CD4-positive, alpha-beta memory T cell (primary cell): ENCODE measurements at places on chromosomes 3 and 15. TPM values are rescaled to one million over a fixed set of nuclear protein-coding genes. Genes with fewer than 3 reads are reported as not detected.

DNA sequence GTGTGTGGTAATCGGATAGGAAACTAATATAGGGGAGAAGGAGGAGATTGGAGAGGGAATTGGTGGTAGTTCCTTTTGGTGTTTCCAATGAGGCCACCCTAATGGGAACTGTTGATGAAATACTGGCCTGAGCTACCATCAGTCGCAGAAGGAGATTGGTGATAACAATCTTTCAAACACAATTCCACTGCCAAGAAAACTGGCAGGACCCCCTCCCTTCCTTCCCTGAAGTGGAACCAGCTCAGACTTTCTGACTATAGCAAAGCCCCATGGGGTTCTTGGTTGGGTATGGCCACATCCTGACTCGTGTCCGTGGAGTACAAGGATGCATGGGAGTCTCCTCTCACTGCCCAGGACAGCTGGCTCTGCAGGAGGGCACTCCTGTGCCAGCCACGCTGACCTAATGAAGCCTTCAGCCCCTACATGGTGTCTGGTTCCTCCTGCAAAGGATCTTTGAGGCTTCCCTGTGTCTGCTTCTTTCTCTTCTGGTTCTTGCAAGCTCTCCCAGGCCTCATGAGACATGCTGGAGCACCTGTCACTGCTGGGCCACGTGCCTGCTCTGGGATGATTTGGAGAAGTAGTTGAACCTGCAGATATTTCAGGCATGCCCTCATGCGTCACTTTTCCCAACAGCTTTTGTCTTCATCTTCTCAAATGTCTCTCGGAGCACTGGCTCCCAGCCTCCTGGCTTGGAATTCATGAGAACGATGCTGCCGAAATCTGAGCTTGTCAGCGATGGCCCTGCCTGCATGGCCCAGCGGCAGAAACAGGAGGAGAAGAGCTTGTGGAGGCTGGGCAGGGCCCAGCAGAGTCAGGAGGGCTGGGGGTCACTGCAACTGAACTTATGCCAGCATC is 90.0 kb upstream of the ADPGK start:
- no peaks in the 10 kb centered on the region for H3K36me3 ChIP-seq
- no peaks in the 10 kb centered on the region for H3K27me3 ChIP-seq
- no peak overlapping the region for H3K4me3 ChIP-seq
- H3K4me1 ChIP-seq: no peaks in the 10 kb centered on the region
- no peak for DNase-seq

GRCh38 chr3:111571907-111572460 is 23.2 kb downstream of the ZBED2 start:
- H3K27ac ChIP-seq: no peak overlapping the region
- DNase-seq: no peak
- H3K36me3 ChIP-seq: peaks cover 9% of the 10 kb centered on the region
- no peaks in the 10 kb centered on the region for H3K27me3 ChIP-seq

- peaks cover 17% of the 10 kb centered on the region for H3K4me1 ChIP-seq
- H3K27me3 ChIP-seq: no peaks in the 10 kb centered on the region
- H3K4me3 ChIP-seq: no peak overlapping the region
- H3K36me3 ChIP-seq: no peaks in the 10 kb centered on the region
- no peak for DNase-seq
Observed at GRCh38 chr15:69579950-69580618, 127.5 kb downstream of the RPLP1 start.

DNA sequence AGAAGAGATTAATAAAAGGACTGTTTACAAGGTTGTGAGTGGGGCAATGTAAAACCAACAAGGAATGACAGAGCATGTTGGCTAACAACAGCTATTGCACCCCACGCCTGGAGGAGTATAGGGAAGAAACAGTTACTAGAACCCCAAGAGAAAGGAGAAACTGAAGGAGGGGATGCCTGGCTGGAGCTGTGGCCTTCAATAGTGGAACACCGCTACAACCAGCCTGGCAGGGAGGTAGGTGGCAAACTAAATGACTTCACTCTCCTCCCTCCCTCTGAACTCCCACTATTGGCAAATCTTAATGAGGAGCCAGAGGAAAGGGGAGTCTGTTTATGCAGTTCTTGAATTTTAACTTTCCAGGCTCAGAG is 7.2 kb upstream of the CD47 start:
- no peak overlapping the region for H3K4me3 ChIP-seq
- no peak overlapping the region for H3K27ac ChIP-seq
- peaks cover 42% of the 10 kb centered on the region for H3K4me1 ChIP-seq
- H3K27me3 ChIP-seq: no peaks in the 10 kb centered on the region
- no peak for DNase-seq
- H3K36me3 ChIP-seq: no peaks in the 10 kb centered on the region

- peak overlapping the region; percentile 41 for H3K4me3 ChIP-seq
- no peak overlapping the region for H3K27ac ChIP-seq
- no peaks in the 10 kb centered on the region for H3K36me3 ChIP-seq
- no peak for DNase-seq
- peaks cover 17% of the 10 kb centered on the region for H3K27me3 ChIP-seq
Observed at GRCh38 chr3:151085889-151086483, 522 bp downstream of the MED12L start.

DNA sequence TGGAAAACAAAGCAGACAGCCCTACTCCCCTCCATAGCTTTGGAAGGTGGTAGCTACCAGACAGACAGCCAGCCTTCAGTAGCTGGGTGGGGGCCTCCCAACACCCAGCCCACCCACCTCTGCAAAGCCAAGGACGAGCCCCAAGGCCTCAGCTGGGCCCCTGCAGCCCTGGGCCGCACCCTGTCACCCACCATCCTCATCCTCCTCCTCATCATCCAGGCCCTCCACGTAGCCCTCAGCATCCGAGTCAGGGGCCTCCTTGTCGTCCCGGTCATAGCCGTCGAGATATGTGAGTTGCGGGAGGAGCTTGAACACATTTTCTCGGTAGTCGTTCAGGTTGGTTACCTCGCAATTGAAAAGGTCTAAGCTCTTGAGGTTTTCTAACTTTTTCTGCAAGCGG is 36.5 kb downstream of the ANP32A start:
- H3K4me1 ChIP-seq: peaks cover 16% of the 10 kb centered on the region
- no peak overlapping the region for H3K27ac ChIP-seq
- peaks cover 60% of the 10 kb centered on the region for H3K36me3 ChIP-seq
- H3K27me3 ChIP-seq: no peaks in the 10 kb centered on the region

GRCh38 chr3:170047133-170047404 is 9.3 kb downstream of the GPR160 start:
- H3K36me3 ChIP-seq: no peaks in the 10 kb centered on the region
- H3K27ac ChIP-seq: no peak overlapping the region
- peaks cover 5% of the 10 kb centered on the region for H3K4me1 ChIP-seq
- no peaks in the 10 kb centered on the region for H3K27me3 ChIP-seq

DNA sequence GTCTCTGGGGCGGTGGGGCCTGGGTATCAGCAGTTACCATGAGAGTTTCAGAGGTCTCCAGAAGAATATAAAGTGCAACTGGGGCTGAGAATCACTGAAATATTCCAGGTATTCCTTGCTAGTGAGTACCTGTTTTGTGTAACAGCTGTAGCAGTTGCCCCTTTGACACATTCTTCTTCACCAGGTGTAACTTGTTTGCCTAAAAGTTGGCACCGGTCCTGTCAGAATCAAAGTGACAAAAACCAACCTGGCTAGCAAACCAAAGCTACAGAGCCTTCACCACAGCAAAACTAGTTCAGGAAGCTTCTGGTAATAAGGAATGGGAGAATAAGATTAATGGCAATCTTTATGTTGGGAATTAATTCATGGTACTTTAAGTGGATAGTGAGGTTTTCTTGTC is 296.0 kb downstream of the NAALADL2 start:
- H3K4me1 ChIP-seq: no peaks in the 10 kb centered on the region
- H3K36me3 ChIP-seq: no peaks in the 10 kb centered on the region
- H3K27me3 ChIP-seq: no peaks in the 10 kb centered on the region

DNA sequence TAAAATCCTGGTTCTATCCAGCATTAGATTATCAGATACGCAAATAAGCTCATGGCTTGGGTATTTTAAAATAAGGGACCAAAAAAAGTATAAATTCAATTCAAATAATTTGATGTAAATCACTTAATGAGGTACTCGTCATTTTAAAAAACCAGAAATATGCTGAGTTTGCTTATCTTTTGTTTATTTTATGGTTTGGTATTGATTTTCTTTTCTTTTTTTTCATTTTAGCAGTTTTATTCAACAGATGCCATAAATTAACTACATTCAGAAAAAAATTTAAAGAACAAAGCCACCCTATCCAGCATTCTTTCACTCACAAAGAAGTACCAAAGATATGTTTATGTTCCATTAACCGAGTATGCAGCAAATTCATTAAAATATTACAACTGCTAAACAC is 22.6 kb downstream of the DENND4A start:
- no peaks in the 10 kb centered on the region for H3K27me3 ChIP-seq
- no peak overlapping the region for H3K4me3 ChIP-seq
- DNase-seq: no peak
- peaks cover 49% of the 10 kb centered on the region for H3K4me1 ChIP-seq
- peaks cover 3% of the 10 kb centered on the region for H3K36me3 ChIP-seq

DNA sequence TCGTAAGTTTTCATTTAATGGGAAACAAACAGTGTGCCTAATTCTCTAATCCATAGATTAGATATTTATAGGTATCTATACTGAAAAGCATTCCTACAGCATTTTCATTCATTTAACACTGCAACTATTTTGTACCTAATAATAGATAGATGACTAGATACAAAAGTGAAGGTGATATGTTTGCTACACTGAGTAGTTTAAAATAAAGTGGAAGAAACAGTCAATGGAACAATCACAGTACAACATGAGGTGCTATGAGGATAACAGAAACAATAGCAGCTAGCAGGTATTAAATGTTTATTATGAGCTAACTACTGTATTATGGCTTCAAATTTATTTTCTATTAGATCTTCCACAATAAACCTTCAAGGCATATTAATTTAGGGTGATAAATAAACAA is 31.1 kb upstream of the ANXA2 start:
- H3K4me3 ChIP-seq: no peak overlapping the region
- H3K27me3 ChIP-seq: no peaks in the 10 kb centered on the region
- H3K27ac ChIP-seq: no peak overlapping the region
- DNase-seq: no peak

DNA sequence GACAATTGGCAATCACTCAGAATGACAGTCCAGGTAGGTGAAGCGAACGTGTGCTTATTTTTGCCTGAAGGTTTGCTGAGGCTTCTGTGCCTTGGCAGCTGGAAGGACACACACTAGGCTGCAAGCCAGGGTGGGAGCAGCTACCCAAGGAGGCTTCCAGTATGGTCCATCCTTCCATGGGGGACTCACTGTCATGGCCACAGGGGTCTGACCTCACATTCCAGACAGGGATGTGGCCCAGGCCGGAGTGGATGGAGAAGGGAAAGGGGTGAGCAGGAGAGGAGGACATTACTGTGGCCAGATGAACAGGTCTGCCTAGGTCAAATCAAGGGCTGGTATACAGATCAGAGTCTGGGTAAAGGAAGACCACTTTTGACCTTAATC is 247.7 kb downstream of the ADAMTS17 start:
- no peak overlapping the region for H3K4me3 ChIP-seq
- no peak overlapping the region for H3K27ac ChIP-seq
- H3K36me3 ChIP-seq: no peaks in the 10 kb centered on the region
- no peaks in the 10 kb centered on the region for H3K27me3 ChIP-seq
- H3K4me1 ChIP-seq: no peaks in the 10 kb centered on the region

DNA sequence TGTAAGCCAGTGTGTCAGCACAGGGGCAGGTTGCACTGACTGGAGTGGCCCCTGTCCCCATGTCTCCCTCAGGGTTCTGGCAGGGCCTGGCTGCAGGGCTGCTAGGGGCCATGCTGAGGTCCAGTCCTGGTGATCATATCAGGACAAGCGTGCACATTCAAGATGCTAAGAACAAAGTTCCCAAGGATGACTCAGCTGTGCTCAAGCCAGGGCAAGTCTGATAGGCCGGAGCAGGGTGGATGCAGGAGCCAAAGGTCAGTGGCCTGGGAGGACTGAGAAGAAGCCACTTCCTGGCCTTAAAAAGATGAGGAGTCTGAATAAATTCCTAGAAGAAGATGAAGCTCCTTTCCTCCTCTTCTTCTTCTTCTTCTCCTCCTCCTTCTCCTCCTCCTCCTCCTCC is 353.2 kb downstream of the AGBL1 start:
- H3K36me3 ChIP-seq: no peaks in the 10 kb centered on the region
- no peaks in the 10 kb centered on the region for H3K27me3 ChIP-seq
- no peak overlapping the region for H3K27ac ChIP-seq
- no peak overlapping the region for H3K4me3 ChIP-seq
- no peaks in the 10 kb centered on the region for H3K4me1 ChIP-seq

GRCh38 chr3:108500728-108501127 is 9.7 kb downstream of the MYH15 start:
- no peak for DNase-seq
- no peaks in the 10 kb centered on the region for H3K36me3 ChIP-seq
- H3K27me3 ChIP-seq: no peaks in the 10 kb centered on the region
- no peaks in the 10 kb centered on the region for H3K4me1 ChIP-seq

GRCh38 chr3:100010087-100010417 is 104.2 kb downstream of the FILIP1L start:
- no peak for DNase-seq
- H3K27me3 ChIP-seq: no peaks in the 10 kb centered on the region
- H3K4me1 ChIP-seq: no peaks in the 10 kb centered on the region
- H3K4me3 ChIP-seq: no peak overlapping the region

DNA sequence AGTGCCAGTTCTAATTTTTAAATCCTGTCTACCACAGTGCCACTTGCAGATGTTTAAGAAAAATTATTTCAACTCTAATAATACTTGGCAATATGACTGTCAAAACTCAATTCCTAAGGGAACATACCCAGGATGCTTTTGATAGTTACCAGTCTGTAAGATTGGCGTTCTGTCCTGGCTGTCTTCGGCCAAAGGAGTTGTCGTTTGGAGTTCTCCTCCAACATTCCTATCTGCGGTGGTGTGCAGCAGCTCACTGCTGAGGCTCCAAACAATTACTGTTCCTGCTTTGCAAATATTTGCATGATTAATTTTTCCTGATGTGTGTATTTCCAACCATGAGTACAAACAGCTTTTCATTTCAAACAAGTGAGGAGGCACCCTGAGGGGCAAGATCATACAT is 330.8 kb upstream of the DPH6 start:
- no peaks in the 10 kb centered on the region for H3K36me3 ChIP-seq
- no peak for DNase-seq
- no peak overlapping the region for H3K4me3 ChIP-seq
- H3K4me1 ChIP-seq: no peaks in the 10 kb centered on the region
- no peaks in the 10 kb centered on the region for H3K27me3 ChIP-seq

DNA sequence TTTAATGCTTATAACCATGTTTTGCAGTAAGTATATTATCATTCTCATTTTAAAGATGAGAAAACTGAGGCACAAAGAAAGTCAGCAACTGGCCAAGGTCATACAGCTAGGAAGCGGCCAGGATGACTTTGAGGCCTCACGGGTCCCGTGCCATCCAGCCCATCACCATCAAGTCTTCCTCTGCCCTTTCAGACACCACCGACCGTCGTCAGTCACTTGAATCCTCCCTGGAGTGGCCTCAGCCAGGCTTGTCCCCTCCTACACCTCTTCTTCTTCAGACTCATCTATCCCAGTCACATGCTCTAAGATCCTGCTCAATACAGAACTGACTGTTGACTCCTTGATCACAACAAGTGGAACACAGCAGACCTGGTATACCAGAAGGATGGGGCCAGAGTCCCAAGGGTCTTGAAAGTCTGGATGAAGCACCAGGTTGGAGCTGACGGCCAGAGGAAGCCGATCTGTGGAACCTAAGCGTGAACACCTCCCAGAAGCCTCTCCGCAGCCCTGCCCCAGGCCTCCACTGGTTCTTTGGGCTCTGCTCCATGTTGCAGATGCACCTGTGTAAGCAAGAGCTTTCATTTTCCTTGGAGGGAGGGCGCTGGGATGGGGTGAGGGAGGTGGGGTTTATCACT is 22.1 kb downstream of the ITGA11 start:
- H3K4me1 ChIP-seq: no peaks in the 10 kb centered on the region
- no peak overlapping the region for H3K4me3 ChIP-seq
- H3K27ac ChIP-seq: no peak overlapping the region

MYLK gene
- not detected for total RNA-seq

ZNF619 gene
- total RNA-seq: 14.0 TPM

KLHL40 gene
- total RNA-seq: not detected

NPAP1 gene
- total RNA-seq: not detected

SYNPR gene
- total RNA-seq: not detected
